Activated T-helper 9 cell treated with anti-CD3 and anti-CD28 coated beads, Interleukin-2, amount 50 U/mL, for 16 hours (primary cell): ENCODE measurements at places on chromosomes 5 and 9.

GRCh38 chr5:15385037-15385436 is 114.9 kb upstream of the FBXL7 start:
- DNase-seq, result no peak

DNA sequence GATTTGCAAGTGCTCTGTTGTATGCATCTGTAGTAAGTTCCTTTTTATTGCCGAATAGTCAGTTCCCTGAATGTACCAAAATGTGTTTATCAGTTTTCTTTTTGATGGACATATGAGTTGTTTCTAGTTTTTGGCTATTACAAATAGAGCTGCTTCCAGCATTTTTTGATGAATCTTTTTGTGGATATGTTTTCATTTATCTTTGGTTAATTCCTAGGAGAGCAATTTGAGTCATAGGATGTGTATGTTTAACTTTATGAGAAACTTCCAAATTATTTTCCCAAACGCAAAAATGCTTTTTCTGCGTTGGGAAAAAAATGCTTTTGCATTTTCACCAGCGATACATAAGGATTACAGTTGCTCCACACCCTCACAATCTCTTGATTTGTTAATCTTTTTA is 287.7 kb downstream of the FER start:
- no peak for DNase-seq

DNA sequence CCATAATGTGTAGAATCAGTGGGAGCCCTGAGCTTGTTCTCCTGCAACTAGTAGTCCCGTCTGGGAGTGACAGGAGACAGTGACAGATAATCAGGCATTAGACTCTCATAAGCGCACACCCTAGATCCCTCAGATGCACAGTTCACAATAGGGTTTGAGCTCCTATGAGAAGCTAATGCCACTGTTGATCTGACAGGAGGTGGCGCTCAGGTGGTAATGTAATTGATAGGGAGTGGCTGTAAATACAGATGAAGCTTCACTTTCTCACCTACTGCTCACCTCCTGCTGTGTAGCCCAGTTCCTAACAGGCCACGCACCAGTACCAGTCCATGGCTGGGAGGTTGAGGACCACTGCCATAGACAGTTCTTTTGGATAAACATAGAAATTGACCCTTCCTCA is 188.7 kb downstream of the ROR2 start:
- no peak for DNase-seq

GRCh38 chr5:135556620-135557019 is 20.9 kb upstream of the NEUROG1 start:
- no peak for DNase-seq

- no peak for DNase-seq
Observed at GRCh38 chr5:181195249-181195761, 9.7 kb downstream of the TRIM7 start.

DNA sequence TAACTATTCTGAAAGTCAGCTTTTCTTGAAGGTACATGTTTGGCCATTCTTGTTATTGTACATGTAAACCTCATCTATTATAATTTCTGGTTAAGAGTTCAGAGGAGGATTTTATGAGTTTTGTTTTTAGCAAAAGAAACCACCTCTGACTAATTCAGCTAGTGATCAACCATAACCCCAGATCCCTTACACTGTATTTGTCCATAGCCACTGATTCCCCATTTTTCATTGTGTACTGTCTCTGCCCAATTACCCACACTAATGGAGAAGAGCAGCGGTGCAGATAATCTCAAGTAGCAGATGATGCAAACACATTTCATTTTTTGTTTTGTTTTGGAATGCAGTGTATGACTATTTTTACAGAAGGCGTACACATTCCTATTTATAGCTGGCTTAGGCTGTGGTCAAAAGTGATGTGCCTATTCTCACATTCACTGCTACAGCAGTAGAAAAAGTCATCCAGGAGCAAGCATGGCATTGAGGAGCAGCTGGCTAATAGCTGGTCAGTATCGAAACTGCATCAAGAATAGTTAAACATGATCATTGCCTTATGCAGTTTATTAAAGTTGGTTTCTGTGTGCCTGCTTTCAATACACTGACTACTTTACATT is 988.3 kb downstream of the DTWD2 start:
- no peak for DNase-seq

GRCh38 chr5:15864536-15865215 is 314.9 kb downstream of the MARCHF11 start:
- no peak for DNase-seq

- DNase-seq, result no peak
Observed at GRCh38 chr5:141135718-141136266, 786 bp downstream of the PCDHB5 start.

- DNase-seq, result no peak
Observed at GRCh38 chr9:90029996-90030395, 425.2 kb downstream of the GADD45G start.

GRCh38 chr9:36191686-36192085 is 965 bp downstream of the CLTA start:
- no peak for DNase-seq

- DNase-seq, result no peak
Observed at GRCh38 chr9:125844611-125845010, 97.4 kb downstream of the PBX3 start.

DNA sequence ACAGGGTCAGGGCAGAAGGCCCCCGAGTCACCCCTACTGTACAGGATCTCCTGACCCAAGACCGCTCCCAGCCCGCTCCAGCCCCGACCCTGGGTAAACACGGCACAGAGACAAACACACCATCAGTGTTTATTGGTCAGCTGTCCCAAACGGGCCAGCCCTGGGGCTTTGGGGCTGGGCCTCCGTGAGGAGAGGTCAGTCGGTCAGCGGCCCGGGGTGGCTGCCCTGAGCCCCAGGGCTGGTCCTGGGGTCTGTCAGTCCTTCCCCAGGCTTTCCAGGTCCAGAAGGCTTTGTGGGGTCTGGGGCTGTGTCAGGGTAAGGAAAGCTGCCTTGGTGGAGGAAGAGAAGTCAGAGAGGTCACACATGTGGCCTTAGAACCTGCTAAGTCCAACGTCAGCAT is 2.7 kb downstream of the DPM2 start:
- no peak for DNase-seq

DNA sequence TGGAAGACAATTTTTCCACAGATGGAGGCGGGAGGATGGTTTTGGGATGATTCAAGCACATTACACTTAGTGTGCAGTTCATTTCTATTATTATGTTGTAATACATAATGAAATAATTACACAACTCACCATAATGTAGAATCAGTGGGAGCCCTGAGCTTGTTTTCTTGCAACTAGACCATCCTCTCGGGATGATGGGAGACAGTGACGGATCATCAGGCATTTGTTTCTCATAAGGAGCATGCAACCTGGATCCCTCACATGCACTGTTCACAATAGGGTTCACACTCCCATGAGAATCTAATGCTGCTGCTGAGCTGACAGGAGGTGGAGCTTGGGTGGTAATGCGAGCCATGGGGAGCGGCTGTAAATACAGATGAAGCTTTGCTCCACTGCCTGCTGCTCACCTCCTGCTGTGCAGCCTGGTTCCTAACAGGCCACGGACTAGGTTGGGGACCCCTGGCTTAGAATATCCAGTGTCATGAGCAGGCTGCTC is 1.6 kb downstream of the STKLD1 start:
- no peak for DNase-seq
